NCI-H510A (cell line): ENCODE measurements at places on chromosomes 6 and 20.

DNA sequence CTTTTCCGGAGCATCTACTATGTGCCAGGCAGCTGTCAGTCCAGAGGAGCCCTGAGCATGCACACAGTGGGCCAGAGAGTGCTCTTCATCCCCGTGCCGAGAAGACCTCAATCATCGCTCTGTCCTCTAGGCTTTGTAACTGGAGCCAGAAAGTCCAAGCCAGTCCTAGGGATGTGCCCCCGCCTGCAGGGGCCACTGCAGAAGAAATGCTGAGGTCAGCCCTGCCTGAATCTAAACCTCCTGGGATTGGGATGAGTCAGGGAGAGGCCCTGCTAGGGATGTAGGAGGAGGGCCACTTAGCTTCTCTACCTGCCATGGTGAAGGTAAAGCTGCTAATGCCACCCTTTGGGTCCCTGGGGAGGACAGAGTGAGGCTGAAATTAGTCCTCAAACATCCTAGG is 146.8 kb downstream of the CDC5L start:
- DNase-seq: no peak

GRCh38 chr6:24231438-24231977 is 105.5 kb downstream of the NRSN1 start:
- DNase-seq: no peak

GRCh38 chr6:46996860-46997641 is 45.1 kb downstream of the ADGRF1 start:
- DNase-seq: no peak

DNA sequence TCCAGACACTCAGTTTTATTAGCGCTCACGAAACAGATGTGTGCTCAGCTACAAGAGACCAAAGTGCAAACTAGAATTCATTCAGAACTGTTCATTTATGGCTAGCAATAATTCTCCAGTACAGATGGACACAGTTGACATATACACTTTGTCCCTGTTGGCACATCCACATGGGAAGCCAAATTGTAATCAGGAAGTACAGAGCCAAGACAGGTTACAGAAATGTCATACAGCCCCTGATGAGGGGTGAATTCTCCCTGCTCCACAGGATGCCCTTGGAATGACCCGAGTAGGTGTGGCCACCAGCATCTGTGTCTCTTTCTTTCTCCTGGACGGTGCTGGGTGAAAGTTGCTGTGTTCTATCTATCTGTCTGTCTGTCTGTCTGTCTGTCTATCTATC is 7.6 kb downstream of the DHX35 start:
- no peak for DNase-seq

DNA sequence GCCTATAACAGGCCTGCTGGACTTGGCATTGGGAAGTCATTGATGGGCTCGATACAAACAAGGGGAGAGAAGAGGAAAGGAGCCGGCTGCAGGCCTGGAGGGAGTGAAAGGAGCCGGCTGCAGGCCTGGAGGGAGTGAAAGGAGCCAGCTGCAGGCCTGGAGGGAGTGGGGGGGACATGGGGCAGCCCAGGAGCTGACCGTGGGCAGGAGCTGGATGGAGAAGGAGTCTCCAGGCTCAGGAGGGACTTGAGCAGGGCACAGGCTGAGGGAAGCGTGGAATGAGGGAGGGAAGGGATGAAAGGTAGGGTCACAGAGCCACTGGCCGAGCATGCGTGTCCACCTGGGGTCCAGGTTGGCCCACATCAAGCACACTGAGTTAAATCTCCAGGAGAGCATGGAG is 32.0 kb downstream of the RPP40 start:
- no peak for DNase-seq

GRCh38 chr6:163038317-163038716 is 310.5 kb downstream of the PACRG start:
- no peak for DNase-seq

DNA sequence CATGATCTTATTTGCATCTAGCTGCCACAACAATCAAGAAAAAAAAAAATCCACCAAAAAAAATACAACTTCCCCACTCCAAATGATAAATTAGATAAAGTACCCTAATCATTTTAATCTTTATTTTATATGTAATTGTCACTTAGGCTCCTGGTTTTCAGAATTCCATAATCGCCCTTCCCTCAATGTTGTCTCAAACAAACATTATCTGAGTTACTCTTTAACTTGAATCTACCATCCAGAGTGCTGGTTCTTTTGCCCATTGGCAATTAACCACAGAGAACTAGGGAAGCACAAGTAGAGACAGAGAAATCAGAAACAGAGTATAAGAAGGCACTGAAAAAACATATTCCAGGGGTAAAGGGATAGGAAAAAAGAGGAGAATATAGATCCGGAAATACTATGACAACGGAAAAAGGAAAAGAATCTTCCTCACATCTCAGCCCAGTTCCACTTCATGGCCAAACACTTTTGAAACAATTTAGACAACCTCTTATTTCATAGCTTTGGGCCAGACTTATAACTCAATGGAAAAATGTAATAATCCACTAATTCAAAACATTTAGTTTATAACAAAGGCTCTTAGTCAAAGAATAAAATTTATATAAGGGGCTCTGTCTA is 861 bp upstream of the NHSL1 start:
- no peak for DNase-seq

- DNase-seq: no peak
Measured at GRCh38 chr6:42049948-42050296, 402 bp upstream of the TAF8 start.

- DNase-seq: no peak
Measured at GRCh38 chr20:38569747-38570525, 11.1 kb upstream of the ADIG start.

DNA sequence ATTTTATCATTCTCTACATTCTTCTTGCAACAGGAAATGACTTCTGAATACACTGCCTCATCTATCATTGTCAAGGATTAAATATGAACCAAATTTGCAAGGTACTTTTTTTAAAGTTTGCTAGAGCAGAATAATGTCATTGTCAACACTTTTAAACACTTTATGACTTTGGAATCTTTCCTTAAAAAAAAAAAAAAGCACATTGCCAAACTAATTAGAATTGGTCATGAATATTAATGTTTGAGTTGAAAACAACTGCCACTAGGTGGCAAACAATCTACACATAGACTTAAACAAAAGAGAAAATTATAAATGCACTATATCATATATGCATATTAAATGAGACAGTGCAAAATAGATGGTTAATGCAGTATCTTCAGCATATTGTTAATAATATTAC is 32.5 kb upstream of the TMEM244 start:
- no peak for DNase-seq

GRCh38 chr6:106180208-106180607 is 94.1 kb downstream of the PRDM1 start:
- DNase-seq: no peak

DNA sequence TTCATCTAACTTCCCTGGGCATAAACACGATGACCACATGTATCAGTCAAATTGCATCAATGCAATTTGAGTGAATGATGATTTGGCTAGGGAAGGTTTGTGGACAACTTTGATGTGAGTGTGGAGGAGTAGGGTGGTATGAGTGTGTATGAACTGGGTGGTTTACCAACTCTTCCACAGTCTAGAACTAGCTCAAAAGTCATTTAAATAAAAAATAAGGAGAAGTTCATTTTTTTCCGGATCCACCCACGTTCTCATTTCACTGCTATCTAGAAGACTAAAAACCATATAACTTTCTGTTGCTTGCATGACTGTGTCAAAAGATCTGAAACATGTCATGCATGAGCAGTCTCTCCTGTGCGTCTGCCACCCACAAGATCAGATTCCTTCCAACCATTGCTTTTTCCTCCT is 23.6 kb downstream of the SLC35D3 start:
- no peak for DNase-seq

- no peak for DNase-seq
Measured at GRCh38 chr6:14910692-14911547, 334.9 kb upstream of the JARID2 start.

DNA sequence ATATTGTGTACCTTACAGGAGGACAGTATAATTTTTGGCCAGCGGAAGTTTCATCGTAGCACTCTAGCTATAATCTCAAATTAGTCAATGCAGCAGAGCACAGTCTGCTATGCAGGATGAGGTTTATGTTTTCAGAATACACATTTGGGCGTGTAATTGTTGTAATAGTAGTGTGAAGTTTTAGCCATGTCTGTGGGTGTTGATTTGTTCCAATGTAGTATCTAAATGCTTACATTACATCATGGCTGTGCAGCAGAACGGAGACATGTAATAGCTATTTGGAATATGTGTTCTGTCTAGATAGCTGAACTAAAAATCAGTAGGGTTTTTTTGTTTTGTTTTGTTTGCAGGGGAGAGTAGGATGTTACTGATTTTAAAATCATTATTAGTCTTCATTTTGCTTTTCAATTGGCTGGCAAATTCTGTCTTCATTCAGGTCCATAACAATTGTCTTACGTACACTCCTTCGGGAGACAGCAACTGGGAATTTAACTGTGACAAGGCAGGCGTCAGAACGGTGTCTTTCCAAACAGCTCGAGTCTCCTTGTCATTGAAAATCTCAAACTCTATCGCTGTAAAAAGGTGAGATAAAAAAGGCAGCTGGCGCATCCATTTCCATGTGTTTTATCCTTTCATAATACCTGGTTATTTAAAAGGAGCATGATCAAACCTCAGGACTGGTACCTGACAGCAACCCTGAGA is 65.1 kb upstream of the CDH4 start:
- no peak for DNase-seq

- no peak for DNase-seq
Measured at GRCh38 chr6:337805-338368, 45.6 kb downstream of the DUSP22 start.
